ENCODE measurements at places on chromosomes 16 and 17. TPM values are rescaled to one million over a fixed set of nuclear protein-coding genes. Genes with fewer than 3 reads are reported as not detected.

HS3ST3A1 gene
- not detected for total RNA-seq

GRCh38 chr16:50781043-50781442, 39.2 kb downstream of the CYLD start:
- no peak for DNase-seq

DNA sequence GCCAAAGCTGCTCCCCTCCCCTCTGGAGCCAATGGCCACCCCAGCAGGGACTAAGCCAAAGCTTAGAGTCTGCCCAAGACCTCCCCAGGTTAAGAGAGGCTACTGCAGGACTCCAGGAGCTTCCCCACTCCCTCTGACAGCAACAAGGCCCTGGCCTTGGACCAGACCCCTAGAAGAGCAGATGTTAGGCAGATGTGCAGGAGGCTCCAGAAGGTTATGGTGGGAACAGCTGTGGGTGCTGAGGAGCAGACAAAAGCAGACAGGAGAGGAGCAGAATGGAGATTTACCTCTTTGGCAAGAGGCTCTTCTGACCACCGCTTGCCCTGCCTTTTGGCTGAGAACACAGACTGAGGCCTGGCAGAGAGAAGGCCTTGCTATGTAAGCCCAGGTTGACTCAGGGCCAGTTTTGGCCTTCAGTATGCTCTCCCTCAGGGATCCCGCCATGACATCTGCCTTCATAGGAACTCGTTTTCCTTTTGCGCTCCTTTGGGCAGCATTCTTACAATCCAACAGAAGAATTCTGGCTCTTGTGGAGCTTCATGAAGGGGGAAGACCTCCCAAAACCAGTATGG, 113.0 kb downstream of the RBFOX3 start:
- DNase-seq, result no peak

GRN gene
- 33.5 TPM for total RNA-seq

BTBD17 gene
- not detected for total RNA-seq

HOXB1 gene
- total RNA-seq, result not detected

GRCh38 chr17:41360296-41360995, 9.2 kb downstream of the KRT33B start:
- no peak for DNase-seq

- no peak for DNase-seq
Observed at GRCh38 chr16:26441178-26441577, 625.5 kb upstream of the C16orf82 start.

All from naive thymus-derived CD8-positive, alpha-beta T cell (primary cell).